Islet precursor cell (in vitro differentiated cells): ENCODE measurements at places on chromosomes 4 and X.

DNA sequence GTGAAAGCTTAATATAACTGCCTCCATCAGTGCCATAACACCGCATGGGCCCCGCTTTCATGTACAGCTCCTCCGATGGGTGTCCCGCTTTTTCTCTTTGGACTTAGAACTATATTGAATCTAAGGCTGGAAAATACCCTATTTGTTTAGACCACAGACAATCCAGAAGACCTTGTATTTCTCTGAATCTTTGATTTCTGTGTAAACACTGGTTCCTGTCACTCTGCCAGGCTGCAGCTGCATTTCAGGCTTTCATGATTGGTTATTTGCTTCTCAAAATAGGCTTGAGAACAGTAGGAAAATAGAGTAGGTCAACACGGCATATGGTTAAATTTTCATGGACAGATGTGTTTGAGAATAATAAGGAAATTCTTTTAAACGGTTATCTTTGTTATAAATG lies 80.0 kb downstream of the NWD2 start:
- DNase-seq: no peak

GRCh38 chr4:141541851-141542250 lies 94.5 kb upstream of the IL15 start:
- DNase-seq: no peak

- DNase-seq: no peak
Measured at GRCh38 chrX:150303386-150304097, 59.6 kb upstream of the MAMLD1 start.

- DNase-seq: no peak
Measured at GRCh38 chr4:173270312-173271027, 63.7 kb downstream of the HMGB2 start.

GRCh38 chrX:123013141-123013540 lies 170.9 kb upstream of the GRIA3 start:
- DNase-seq: no peak

- DNase-seq: peak; percentile 84
Measured at GRCh38 chrX:63713526-63713925, 71.5 kb downstream of the ARHGEF9 start.

DNA sequence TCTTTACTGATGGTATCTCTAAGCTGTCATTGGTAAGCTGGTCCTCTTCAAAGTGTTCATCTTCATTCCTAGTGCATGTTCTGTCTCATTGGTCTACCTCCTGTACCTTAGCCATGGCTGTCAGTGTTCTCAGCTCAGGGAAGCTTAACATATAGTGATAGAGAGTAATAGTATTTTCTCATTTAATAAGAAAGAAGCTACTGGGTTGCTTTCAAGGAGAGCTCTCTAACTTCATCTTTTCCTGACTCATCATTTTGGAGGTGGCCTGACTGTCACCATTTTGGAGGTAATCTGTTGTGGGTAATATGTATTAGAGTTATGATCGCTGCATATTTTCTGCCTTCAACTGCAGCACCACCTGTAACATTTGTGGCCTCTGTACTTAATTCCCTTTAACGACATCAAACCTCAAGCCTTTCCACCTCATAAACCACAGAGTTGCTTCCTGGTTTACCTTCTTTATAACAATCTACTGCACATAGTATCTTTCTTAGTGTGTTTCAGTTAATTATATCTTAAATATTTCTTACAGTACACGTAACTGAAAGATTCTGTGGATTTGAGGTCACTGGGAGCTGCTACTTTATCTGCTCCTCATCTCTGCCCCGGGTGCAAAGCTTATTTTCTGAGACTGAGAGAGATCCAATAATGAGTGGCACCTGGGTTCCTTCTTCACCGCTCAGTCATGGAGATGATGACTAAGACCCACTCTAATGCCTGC lies 474.0 kb upstream of the TECRL start:
- DNase-seq: no peak

GRCh38 chr4:47374477-47374876 lies 89.0 kb downstream of the COMMD8 start:
- no peak for DNase-seq

DNA sequence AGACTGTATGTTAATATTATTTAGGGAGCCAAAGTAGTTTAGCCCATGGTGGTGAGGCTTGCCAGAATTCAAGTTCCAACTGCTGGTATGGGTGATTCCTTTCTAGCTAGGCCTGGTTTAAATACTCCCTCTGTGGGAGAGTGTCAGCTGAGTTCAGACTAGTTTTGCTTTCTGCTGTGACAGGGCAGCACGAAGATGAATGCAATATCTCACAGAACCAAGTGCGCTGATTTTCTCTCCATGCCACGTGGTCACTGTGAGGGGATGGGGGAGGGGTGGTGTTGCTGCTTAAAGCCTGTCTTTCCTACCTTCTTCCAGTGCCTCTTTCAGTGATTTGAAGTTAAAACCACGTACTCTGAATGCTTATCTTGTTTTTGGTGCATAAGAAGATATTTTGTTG lies 445.7 kb upstream of the CXorf51B start:
- no peak for DNase-seq

GRCh38 chr4:52873191-52873590 lies 11.1 kb downstream of the RASL11B start:
- DNase-seq: peak; percentile 95

GRCh38 chr4:140906993-140907962 lies 151.1 kb upstream of the TBC1D9 start:
- no peak for DNase-seq

DNA sequence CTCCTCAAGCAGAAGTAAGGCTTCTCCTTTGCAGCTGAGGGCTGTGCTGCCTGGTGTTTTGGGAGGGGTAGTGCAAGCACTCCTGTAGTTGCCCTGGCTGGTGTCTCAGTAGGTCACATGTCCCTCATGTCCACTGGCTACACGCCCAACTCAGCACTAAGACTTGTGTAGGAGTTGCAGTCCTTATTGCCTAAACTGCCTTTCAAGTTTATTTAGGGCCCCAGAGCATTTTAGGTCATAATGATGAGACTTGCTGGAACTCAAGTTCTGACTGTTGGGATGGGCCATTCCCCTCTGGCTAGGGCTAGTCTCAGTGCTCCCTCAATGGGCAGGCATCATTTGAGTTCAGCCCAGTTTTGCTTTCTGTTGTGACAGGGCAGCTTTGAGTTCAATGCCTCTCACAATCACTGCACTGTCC lies 44.1 kb downstream of the PPM1K start:
- no peak for DNase-seq

DNA sequence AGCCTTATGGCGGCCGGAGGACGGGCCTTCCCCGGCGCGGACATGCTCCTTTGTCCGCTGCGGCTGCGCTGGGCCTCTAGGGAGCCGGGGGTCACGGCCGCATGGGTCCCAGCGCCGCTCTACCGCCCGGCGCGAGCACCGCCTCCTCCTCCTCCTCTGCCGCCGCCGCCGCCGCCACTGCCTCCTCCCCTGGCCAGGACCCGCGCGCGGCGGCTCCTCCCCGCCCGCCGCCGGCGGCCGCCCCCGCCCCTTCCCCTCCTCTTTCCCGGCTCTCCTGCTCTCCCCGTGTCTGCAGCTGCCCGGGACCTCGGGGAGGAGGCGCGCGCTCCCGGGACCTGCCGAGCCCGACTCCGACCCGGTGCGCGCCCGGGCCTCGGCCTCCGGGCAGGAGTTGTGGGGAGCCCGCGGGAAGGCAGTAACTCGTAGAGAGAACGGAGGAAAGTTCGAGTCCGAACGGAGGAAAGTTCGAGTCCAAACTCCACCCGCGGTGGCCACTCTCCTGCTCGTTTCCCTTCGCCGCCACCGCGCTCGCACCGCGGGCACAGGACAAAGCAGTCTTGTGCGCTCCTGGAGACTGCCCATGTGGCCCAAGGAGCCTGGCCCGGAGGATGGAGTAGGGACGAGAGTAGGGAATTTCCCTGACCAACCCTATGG lies at the start of gene ADGRA3:
Gene ADGRA3, minus strand, starts transcription at position 179 of the 654 bp plus-strand sequence. CDS start 282 bp downstream, outside the sequence.
- DNase-seq: peak; percentile 92

- no peak for DNase-seq
Measured at GRCh38 chrX:136205882-136206380, 45.3 kb downstream of the MAP7D3 start.

GRCh38 chr4:138977524-138977923 lies 38.1 kb upstream of the NOCT start:
- no peak for DNase-seq

DNA sequence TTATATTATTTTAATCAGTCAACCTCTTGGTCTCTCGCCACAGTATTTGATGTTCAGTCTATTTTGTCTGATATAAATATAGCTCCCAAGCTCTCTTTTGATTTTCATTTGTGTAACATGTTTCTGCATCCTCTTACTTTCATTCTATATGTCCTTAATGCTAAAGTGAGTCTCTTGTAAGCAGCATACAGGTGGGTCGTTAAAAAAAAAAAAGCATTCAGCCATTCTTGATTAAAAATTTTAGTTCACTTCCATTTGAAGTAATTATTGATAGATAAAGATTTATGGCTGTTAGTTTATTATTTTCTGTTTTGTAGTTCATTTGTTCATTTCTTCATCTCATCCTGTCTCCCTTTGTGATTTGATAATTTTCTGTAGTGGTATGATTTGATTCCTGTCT lies 229.1 kb downstream of the GUCY2F start:
- no peak for DNase-seq

DNA sequence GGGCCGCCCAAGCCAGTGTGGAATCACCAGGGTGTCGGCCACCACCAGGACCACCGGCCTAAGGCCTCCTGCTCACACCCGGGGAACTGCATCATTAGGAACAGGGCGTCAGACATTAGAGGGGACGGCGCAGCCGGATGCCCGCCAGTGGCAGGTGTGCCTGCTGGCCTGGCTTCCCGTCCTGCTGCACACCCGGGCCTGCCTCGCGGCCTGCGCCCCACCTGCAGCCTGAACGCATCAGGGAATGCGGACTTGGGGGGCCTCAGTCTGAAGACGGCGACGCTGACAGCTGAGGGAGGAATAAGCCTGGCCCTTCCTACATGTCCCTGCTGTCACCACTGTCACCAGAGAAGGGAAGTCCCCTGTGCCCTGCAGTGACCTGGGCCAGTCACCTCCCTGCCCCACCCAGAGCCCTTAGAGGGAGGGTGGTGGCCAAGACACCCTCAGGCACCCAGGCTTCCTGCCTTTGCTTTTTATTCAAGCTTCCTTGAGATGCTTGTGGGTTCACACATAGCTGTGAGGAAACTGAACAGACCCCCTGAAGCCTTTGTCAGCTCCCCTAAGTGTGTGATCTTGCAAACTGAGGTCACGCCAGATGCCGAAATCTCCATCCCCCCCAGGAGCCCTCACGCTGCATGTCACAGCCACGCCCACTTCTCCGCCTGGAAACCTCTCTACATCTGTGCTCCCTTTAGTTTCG lies 3.2 kb downstream of the DGKQ start:
- DNase-seq: no peak

DNA sequence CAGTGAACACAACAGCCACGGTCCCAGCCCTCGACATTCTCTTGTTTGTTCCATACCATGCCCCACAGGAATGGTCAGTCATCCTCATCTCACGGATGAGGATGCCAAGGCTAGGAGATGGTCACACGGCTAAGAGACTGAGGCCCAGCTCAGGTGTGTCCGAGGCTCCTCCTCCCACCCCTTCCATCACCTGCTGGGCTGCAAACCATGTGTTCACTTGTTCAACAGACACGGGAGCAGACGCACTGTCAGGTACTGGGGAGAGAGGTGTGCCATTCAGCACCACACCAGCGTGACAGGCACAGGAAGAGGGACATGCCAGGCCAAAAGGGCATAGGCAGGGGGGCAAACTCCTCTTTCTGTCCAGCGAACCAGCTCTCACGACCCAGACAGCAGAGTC lies 45.9 kb downstream of the ABLIM2 start:
- DNase-seq: no peak

DNA sequence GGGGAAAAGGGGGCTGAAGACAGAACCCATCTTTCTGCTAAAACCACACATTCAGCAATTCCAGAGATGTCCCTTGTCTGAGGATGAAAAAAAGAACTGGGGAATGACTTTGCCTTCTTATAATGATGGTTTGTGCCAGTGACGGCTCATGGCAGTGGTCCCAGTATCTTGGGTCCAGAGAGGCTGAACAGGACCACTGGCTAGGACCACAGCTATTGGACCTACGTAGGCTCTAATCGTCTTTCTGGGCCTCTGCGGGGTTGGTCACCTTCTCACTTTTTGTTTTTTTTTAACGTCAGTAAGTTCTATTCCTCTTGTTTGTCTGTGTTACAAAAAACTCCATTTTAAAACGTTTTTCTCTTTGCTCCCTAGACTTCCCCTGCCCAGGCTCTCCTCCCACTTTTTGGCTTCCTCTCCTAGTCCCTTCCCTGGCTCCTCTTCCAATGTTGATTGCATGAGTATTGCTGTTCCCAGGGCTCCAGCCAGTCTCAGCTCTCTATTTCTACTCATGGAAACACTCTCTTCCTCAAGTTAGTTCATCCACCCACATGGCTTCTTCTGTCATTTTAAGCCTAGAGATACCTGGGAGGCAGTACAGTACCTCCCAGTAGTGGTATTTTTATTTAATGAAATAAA lies 52.6 kb upstream of the STX18 start:
- no peak for DNase-seq

GRCh38 chr4:148053298-148054003 lies 321.6 kb downstream of the ARHGAP10 start:
- no peak for DNase-seq

DNA sequence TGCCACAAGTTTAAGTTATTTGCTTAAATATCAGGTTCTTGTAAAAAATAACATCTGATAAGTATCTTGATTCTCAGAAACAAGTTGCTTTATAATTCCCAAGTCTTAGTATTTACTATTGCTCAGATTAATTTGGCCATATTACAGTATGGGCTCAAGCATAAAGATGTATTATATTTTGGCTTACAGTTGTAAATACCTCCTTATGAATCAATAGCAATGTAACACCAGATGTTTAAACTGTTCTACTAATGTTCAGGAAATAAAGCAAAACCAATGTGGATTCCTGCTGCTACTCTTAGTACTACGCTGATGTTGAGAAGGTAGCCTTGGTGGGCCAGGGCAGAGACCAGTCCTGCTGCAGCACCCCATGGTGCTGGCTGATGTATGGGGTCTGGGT lies 102.7 kb downstream of the MGST2 start:
- DNase-seq: no peak

- no peak for DNase-seq
Measured at GRCh38 chr4:54898056-54898562, 227.3 kb downstream of the KDR start.

DNA sequence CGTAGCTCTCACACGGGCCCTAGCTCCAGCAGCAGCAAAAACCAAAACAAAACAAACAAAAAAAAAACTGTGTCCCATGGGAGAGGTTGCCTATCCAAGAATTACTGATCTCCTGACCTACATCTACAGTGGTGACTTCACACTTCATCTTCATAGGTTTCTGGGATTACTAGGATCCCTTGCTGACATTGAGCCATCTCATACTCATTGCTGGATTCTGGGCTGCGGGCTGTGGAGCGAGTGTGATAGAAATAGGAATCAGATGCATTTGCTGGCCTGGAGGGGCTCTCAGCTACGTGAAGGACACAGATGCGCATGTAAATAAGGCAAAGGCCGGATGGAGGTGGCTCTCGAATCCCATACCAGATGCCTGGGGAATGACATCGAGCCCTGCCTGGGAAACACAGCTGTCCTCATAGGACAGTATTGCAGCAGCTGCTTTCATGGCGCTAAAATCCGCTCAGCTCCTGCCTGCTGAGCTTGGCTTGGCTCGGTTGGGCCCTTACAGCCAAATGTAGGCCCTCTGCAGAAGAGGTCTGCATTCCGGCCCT lies 41.7 kb downstream of the CNGA2 start:
- DNase-seq: peak; percentile 63
